ENCODE measurements at places on chromosomes 1 and 21.

DNA sequence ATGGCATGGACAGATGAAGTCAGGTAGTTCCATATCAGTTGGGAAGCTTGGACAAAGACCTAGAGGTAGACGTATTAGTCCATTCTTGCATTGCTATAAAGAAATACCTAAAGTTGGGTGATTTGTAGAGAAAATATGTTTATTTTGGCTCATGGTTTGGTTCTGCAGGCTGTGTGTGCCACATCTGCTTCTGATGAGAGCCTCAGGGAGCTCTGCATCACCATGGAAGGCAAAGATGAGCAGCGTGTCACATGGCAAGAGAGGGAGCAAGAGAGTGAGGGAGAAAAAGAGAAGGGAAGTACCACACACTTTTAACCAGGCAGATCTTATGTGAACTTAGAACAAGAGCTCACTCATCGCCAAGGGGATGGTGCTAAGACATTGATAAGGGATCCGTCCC, 9.0 kb downstream of the TSACC start:
- DNase-seq, result no peak

GRCh38 chr1:220032911-220033310, 13.4 kb downstream of the EPRS1 start:
- no peak for DNase-seq

DNA sequence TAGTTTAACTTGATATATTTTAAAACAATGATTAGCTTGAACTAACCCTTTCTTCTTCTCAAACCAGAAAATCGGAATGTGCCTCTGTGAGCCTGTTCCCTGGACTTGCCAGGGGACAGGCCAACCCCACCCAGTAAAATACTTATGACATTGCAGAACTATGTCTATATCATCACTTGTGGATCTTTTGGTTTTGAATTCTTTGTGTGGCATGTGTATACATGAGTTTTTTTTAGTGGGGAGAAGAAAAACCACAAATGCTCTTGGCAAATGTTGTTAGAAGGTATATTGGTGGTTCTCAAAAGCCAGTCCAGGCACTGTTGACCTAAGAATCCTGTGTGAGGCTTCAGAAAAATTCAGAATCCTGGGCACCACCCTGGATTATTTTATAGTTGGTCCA, 347.4 kb downstream of the SIPA1L2 start:
- DNase-seq, result no peak

GRCh38 chr1:231724876-231725647, 98.5 kb downstream of the DISC1 start:
- DNase-seq, result no peak

DNA sequence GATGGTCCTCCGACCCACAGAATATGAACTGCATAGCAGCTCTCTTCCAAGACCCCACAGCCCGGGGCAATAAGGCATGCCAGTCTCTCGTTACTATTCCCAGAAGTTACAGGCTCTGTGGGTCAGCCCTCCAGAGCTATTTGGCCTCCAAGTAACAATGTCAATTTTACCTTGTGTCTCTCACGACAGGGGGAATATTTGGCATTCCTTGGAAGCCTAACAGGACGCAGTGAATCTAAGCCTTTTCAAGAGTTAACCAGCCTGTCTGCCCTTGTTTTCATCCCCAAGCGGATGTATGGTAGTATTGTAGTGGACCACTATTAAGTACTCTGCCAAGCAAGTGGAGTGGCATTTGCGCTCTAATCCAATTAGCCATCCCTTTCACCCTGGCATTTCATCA, 24.4 kb upstream of the GNG4 start:
- DNase-seq, result no peak

GRCh38 chr1:238404481-238404880, 513.8 kb upstream of the ZP4 start:
- DNase-seq, result no peak

- DNase-seq, result no peak
Measured at GRCh38 chr1:219587401-219587800, 25.5 kb downstream of the ZC3H11B start.

DNA sequence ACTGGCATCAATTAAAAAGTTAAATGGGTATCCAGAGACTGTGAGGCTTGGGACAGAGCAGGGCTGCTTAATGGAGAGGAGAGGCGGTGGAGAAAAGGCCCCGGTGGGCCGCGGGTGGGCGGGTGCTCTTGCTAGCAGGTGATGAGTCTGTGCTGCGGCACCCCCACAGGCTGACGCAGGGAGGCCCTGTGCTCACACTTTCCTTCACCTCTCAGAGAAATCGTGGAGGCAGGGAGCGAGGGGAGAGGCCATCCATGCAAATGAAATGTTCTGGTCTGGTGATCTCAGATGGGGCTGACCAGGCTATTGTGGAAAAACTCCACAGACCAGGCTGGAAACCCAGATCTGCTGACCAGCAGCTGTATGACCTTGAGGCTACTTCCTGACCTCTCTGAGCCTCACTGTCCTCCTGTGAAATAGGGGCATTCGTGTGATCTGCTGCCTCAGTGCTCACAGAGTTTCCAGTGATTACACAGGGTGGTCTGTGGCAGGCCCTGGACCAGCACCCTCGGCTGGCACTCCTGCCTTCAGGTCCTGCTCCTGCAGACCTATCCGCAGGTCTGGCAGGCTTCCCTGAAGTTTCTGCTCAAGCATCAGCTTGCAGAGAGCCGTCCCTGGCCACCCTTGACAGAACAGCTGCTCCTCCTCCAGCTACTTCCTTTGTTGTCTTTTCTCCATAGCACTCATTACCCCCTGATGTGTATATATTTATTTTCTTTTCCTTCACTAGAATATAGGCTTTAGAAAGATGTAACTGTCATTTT, 89.2 kb downstream of the BEND5 start:
- no peak for DNase-seq

DNA sequence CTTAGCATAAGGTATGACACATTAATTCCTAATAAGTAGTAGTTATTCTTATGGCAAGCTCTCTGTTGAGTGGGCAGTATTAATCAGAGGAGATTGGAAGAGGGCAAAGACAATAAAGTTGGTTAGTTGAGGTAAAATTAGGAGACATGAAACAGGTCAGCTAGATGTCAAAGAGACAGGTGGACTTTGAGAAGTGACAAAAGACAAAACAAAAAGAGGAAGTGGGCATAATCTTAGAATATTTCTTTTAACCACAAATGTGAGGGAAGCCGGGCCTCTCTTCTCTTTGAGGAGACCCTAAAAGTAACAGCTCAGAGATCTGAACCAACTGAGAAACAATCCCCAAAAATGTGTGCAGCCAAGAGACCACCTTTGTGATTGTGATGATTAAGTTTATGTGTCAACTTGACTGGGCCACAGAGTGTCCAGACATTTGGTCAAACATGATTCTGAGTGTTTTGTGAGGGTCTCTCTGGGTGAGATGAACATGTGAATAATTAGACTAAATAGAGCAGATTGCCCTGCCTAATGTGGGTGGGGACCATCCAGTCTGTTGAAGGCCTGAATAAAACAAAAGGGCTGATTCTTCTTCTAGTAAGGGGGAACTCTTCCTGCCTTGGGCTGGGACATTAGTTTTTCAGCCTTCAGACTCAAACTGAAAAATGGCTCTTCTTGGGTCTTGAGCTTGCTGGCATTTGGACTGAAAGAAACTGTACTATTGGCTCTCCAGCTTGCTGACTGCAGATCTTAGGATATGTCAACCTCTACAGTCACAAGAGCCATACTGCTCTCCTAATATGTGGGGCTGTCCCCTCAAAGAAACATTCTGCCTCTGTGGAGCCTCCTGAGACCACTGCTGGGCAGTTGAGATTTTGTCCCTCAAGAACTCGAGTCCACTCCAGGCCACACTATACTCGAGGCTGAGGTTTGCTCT, 40.0 kb downstream of the FCRL5 start:
- no peak for DNase-seq

GRCh38 chr1:10704368-10704882, 92.0 kb downstream of the CASZ1 start:
- DNase-seq, result no peak

- DNase-seq, result no peak
Measured at GRCh38 chr1:40389322-40389803, 15.8 kb downstream of the SMAP2 start.

Measured in LNCaP clone FGC (cell line).